Activated CD4-positive, alpha-beta T cell treated with anti-CD3 and anti-CD28 coated beads for 36 hours (primary cell): ENCODE measurements at places on chromosomes 12 and 14.

DNA sequence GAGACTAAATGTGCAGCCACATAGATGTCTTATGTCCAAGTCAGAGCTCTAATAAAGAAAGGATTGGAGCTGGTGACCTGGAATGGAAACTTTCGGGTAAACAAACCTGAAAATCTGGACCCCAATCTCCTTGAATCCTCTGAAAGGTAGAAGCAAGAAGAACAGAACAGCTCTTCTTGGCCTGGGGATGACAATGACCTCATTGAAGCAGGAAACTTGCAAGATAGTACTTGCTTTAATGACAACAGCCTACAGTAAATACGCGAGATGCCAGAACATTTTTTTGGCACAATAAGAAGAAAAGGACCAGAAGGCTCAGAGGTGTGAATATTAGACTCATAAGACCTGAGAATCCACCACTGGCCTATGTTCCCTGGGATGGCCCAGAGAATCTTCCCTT, 4.1 kb upstream of the PRIMA1 start:
- peaks cover 44% of the 10 kb centered on the region for H3K27me3 ChIP-seq
- peaks cover 3% of the 10 kb centered on the region for H3K4me1 ChIP-seq
- H3K36me3 ChIP-seq, result no peaks in the 10 kb centered on the region

DNA sequence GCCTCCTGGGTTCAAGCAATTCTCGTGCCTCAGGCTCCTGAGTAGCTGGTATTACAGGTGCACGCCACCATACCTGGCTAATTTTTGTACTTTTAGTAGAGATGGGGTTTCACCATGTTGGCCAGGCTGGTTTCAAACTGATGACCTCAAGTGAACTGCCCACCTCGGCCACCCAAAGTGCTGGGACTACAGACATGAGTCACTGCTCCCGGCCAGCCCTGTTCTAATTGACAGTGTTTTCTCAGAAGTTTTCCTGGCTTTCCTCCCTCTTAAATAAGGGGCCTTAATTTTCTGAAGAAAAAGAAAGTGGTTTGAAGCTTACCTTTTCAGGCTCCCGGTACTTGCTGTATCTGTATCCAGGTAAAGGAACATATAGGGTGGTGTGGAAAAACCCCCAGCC, 1.7 kb downstream of the HAL start:
- no peak overlapping the region for H3K4me3 ChIP-seq
- DNase-seq, result no peak
- H3K27me3 ChIP-seq, result no peaks in the 10 kb centered on the region

GRCh38 chr12:50659260-50659659, 104.6 kb upstream of the ATF1 start:
- H3K27ac ChIP-seq, result no peak overlapping the region
- no peaks in the 10 kb centered on the region for H3K27me3 ChIP-seq
- H3K36me3 ChIP-seq, result peaks cover 9% of the 10 kb centered on the region
- DNase-seq, result no peak

GRCh38 chr12:48185181-48185919, 1.9 kb downstream of the CCDC184 start:
- H3K4me3 ChIP-seq, result peak overlapping the region; percentile 9
- H3K27ac ChIP-seq, result no peak overlapping the region
- H3K4me1 ChIP-seq, result peaks cover 20% of the 10 kb centered on the region

DNA sequence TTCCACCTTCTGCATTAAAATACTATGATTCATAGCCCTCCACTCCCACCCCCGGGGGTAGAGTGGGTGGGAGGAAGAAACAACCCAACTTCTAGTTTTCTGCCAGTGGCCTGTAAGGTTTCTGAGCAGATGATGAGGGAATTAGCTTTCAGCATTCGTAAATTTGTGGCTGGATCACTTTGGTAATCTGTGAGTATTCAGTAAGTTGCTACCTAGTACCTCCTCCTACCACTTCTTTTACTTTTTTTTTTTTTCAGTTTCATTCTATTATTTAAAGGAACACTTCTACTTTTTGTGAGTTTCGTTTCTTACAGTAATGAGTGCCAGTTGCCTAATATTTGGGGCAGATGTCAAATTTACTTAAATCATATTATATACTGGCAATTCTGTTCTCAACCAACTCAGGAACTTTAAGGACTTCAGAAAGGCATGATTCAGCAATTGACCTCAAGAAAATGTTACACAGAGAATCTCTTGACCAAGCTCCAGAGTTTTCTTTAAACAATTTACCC, 42.4 kb upstream of the EMP1 start:
- DNase-seq, result no peak
- H3K27ac ChIP-seq, result no peak overlapping the region
- H3K4me1 ChIP-seq, result peaks cover 14% of the 10 kb centered on the region
- no peaks in the 10 kb centered on the region for H3K36me3 ChIP-seq
- peaks cover 4% of the 10 kb centered on the region for H3K27me3 ChIP-seq
- no peak overlapping the region for H3K4me3 ChIP-seq
